CD4-positive, alpha-beta T cell treated with Interferon gamma for 1 hour (primary cell): ENCODE measurements at places on chromosomes 3 and 15.

GRCh38 chr3:18100121-18100520 lies 325.0 kb downstream of the SATB1 start:
- no peak for DNase-seq

- no peak for DNase-seq
Measured at GRCh38 chr3:25036633-25037032, 391.4 kb upstream of the RARB start.

DNA sequence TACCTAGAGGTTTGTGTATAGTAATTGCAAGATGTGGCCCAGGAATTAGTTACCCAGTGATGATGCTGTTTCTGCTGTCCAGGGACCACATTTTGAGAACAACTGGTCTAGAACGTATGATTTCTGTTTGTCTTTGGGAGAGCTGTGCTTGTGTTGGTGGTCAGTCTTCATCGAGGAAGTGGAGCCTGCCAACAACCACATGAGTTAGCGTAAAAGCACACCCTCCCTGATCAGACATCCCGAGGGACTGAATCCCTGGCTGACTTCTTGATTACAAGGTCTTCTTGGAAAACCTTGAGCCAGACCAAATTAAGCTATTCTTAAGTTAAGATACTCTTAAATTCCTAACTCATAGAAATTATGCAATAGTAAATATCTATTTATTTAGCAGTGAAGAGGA lies 81.7 kb upstream of the ZPLD1 start:
- DNase-seq, result no peak

DNA sequence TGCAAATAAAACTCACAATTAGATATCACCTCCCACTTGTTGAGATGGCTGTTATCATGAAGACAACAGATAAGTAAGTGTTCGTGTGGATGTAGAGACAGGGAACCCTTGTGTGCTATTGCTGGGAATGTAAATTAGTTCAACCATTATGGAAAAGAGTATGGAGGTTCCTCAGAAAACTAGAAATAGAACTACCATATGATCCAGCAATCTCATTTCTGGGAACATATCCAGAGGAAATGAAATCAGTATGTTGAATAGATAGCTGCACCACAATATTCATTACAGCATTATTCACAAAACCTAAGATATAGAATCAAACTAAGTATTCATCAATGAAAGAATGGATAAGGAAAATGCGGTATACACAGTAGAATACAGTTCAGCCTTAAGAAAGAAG lies 418.7 kb upstream of the CNTN6 start:
- no peak for DNase-seq

GRCh38 chr15:97947465-97948260 lies 12.8 kb upstream of the ARRDC4 start:
- no peak for DNase-seq

DNA sequence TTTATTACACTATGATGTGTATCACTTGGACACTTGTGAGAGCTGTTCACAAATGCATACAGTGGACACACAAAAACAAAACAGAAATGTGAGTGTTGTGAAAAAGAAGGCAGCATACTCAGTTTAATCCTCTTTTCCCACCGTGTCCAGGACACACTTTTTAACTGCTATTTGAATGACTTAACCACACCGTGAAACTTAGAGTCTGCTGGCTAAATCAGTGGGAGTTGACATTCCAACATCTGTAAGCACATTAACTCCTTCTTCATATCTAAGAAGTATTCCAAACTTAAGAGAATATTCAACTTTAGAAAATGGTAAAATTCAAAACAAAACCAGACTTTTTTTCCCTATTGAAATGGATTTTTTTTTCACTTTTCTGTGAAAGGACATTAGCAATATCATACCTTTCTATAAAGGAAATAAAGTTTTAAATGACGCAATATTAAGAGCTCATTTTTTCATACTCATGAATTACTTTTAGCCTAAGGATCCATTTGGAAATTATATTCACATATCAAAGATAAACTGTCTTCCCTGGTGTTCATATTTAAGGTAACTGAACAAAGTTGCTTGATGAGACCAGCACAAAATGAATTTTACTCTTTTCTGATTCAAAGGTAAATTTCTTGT lies 316.6 kb downstream of the RBMS3 start:
- DNase-seq, result no peak

DNA sequence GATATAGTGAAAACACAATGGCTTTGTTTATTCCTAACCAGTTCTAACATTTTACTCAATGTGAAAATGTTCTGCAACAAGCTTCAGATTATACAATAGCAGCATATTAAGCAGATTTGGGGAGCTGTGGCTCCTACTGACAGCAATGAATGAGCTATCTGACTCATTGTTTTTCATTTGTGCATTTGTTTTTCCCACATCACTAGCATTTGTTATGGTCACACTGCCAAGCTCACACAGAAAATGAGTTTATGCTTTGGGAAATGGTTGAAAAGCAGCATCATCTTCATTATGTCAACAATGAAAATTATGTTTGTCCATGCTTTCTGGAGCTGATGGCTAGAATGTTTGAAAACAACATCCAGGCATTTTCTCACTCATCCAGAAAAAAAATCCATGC lies 53.5 kb downstream of the ZPLD1 start:
- DNase-seq, result no peak

- no peak for DNase-seq
Measured at GRCh38 chr3:13574798-13575451, 26.0 kb downstream of the FBLN2 start.

- DNase-seq, result no peak
Measured at GRCh38 chr3:49868862-49869466, 742 bp downstream of the CAMKV start.

DNA sequence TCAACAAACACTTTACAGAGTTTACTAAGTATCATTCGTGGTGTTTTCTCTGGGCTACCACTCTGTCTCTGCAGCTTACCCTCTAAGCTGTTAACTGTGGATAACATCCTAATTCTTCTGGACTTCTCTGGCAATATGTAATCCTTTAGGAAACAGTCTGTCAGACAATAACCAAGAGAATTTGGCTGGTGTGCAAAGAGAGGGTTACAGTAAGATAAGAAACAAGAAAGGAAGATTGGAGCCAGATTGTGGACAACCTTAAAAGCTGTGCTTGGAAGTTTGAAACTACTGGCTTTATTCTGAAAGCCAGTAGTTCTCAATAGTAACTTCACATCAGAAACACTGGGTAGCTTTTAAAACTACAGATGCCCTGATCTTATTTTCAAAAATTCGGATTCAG lies 778 bp downstream of the ARL6 start:
- no peak for DNase-seq

GRCh38 chr15:100113351-100114080 lies 228.3 kb downstream of the ADAMTS17 start:
- no peak for DNase-seq

- no peak for DNase-seq
Measured at GRCh38 chr15:58758141-58758540, 8.6 kb upstream of the ADAM10 start.

DNA sequence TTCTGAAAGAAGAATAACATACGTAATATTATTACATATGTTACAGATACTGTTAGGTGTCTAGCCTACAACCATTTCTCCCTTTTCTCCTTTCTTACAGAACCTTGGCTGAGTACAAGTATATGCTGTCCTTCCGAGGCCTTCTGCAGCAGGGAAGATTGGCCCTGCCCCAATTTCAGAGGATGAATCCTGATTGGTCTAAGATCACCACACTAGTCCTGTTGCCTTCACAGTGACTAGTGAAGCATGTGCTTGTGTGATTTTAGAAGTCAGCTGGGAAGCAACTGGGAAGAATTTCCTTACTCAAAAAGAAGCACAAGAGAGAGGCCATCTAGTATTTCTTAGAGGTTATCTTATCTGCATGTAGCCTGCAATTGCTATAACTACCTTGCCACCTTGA lies 30.6 kb upstream of the MECOM start:
- DNase-seq, result no peak

DNA sequence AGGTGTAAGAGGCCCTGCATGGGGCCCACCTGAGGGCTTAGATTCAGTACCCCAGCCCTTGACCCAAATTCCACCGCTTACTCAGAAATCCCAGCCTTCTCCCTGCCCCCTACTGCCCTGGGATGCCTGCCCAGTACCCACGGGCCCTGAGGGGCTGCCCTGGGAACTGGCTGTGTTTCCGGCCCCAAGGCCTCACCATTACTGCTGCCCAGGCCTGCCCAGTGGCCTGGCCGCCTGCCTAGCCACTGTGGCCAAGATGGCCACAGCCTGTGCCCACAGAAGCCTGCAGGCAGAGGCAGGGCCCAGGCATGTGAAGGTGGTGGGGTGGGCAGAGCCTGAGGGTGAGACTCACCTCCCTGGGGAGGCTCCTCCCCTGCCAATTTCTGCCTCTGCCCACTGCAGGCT lies 6.1 kb upstream of the PRKCD start:
- no peak for DNase-seq

DNA sequence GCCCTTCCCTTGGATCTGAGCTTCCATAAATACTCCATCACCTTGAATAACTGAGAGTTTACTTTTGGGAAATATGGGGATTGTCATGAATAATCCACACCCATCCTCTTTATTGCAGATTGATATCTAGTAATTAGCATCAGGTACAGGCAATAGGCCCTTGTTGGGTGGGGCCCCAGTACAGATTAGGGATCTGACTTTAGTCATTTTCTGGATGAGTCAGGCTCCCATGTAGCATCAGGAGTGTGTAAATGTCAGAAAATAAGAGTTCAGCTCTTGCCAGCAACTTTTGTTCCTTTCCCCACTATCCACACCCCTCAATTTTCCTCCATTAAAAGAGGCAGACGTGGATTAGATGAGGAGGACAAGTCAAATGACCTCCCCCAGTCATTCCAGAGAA lies 17.7 kb upstream of the SNRK start:
- no peak for DNase-seq

GRCh38 chr3:128973988-128974564 lies 19.8 kb downstream of the CFAP92 start:
- DNase-seq, result no peak

- peak; percentile 57 for DNase-seq
Measured at GRCh38 chr15:34588046-34588674, 4.7 kb upstream of the GOLGA8B start.

GRCh38 chr3:111596328-111596727 lies 1.2 kb upstream of the ZBED2 start:
- no peak for DNase-seq

DNA sequence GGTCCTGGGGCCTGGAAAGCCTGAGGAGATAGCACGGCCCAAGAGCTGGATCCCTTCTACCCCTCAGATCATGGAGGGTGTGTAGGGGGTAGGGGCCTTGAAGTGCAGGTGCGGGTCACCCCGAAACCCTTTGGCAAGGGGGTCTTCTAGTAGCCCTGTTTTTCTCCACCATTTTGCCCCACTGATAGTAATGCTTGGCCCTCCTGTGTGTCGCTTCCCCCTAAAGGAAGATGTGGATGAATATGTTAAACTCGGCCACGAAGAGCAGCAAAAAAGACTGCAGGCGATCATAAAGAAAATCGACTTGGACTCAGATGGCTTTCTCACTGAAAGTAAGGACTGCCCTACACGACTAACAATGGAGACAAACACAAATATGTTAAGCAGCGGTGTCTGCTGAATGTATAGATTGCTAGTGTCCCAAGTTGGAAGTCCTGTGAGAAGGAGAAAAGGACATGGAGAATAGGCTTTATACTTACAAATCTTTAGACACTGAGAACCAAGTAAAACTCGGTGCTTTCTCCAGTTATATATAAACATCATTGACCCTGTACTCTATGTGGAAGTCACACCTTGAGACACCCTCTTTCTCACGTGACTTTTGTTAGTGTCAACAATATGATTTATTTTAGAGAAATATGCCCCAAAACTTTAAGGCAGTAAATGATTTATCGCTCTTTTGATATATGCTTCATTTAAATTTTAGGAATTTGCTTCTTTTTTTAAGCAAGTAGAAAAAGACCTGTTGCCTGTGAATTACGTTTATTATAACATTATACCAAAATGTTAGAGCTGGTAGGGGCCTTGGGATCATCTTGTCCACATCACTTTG lies 802 bp downstream of the RCN2 start:
- DNase-seq, result no peak

- DNase-seq, result no peak
Measured at GRCh38 chr15:60914360-60914759, 314.7 kb downstream of the RORA start.

DNA sequence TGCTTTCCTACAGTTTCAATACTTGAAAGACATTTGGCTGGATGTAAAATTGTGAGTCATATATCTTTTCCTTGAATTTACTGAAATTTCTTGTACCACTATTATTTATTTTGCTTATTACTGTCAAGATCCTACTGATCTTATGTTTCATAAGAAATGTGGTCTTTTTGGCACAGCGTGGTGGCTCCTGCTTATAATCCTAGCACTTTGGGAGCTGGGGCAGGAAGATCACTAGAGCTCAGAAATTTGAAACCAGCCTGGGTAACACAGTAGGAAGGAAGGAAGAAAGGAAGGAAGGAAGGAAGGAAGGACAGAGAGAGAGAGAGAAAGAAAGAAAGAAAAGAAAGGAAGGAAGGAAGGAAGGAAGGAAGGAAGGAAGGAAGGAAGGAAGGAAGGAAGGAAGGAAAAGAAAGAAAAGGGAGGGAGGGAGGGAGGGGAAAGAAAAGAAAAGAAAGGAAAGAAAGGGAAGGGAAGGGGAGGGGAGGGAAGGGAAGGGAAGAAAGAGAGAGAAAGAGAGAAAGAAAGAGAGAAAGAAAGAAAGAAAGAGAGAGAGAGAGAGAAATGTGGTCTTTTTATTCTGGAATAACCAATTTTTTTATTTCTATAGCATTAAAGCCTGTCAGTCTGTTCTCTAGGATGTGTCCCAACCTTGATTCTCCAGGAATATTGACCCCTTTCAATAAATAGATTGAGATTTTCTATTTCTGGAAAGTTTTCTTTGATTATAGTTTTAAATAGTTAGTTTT lies 572.0 kb upstream of the TGFBR2 start:
- DNase-seq, result no peak

- DNase-seq, result peak; percentile 42
Measured at GRCh38 chr3:195147649-195148080, 123.3 kb downstream of the XXYLT1 start.

GRCh38 chr3:197394464-197395321 lies 96.3 kb upstream of the DLG1 start:
- no peak for DNase-seq

DNA sequence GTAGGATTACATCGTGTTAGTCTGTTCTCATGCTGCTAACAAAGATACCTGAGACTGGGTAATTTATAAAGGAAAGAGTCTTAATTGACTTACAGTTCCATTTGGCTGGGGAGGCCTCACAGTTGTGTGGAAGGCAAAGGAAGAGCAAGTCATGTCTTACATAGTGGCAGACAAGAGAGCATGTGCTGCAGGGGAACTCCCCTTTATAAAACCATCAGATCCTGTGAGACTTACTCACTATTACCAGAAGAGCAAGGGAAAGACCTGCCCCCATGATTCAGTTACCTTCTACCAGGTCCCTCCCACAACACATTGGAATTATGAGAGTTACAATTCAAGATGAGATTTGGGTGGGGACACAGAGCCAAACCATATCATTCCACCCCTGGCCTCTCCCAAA lies 3.4 kb downstream of the SLC25A26 start:
- no peak for DNase-seq
